Activated naive CD4-positive, alpha-beta T cell treated with anti-CD3 and anti-CD28 coated beads, Interleukin-2, amount 50 U/mL, for 72 hours (primary cell): ENCODE measurements at places on chromosomes 12 and 14.

DNA sequence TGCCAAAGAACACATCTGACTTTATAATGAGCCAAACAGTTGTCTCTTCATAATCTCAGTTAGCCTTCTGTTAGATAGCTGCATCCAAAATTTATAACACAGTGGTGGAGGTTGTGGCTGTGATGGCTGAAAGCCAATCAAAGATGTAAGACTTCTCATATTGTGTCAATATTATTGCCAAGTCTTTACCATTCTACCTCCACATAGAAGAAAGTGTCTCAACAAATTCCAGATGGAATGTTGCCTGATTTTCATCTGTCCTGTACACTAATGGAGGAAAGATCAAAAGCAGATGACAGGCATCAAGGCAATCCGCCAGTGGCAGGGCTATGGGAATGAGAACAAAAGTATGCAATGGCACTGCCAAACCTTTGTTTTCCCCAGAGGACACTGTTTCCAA is 813.1 kb upstream of the NOVA1 start:
- no peak for DNase-seq

GRCh38 chr14:60220917-60221316 is 28.1 kb upstream of the PPM1A start:
- DNase-seq = no peak

- DNase-seq = peak; percentile 37
Observed at GRCh38 chr12:19382111-19382526, 57.2 kb upstream of the AEBP2 start.

GRCh38 chr12:68565391-68565903 is 45.3 kb upstream of the RAP1B start:
- no peak for DNase-seq

DNA sequence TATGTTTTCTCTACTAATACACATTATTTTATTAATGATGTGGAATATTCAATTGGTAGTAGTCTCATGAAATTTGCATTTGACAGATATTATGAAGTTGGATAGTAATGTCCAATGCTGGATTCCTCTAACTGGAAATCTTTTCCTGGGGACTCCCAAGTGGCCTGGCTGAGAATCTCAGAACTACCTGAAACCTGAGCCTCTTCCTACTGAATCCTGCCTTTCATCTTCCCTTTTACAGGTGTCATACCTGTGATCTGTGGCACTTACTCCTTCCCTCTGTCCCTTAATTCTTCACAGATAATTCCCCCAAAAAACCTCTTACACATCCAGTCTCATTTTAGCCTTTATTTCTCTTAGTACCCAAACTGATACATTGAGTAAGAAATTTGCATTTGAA is 89.7 kb upstream of the MYF6 start:
- DNase-seq = no peak

DNA sequence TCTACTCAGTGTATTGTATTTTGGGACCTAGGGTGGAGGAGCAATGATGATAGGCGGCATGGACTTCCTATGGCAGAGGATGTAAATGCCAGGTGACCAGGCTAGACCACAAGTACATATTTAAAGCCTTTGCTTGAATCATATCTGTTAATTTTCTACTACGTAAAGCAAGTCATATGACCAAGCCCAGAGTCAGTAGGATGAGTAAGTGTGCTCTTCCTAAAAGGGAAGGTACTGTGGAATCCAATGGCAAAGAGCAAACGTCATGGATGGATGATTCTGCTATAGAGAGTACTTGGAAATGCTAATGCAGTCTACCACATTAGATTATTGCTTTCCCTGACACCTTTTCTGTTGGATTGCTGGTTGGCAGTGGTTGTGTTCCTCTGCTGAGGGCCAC is 16.8 kb downstream of the GPATCH2L start:
- no peak for DNase-seq
